GM06990 (cell line): ENCODE measurements at places on chromosomes 7 and 10.

GRCh38 chr7:20083781-20084180 is 133.4 kb downstream of the MACC1 start:
- no peak for DNase-seq

DNA sequence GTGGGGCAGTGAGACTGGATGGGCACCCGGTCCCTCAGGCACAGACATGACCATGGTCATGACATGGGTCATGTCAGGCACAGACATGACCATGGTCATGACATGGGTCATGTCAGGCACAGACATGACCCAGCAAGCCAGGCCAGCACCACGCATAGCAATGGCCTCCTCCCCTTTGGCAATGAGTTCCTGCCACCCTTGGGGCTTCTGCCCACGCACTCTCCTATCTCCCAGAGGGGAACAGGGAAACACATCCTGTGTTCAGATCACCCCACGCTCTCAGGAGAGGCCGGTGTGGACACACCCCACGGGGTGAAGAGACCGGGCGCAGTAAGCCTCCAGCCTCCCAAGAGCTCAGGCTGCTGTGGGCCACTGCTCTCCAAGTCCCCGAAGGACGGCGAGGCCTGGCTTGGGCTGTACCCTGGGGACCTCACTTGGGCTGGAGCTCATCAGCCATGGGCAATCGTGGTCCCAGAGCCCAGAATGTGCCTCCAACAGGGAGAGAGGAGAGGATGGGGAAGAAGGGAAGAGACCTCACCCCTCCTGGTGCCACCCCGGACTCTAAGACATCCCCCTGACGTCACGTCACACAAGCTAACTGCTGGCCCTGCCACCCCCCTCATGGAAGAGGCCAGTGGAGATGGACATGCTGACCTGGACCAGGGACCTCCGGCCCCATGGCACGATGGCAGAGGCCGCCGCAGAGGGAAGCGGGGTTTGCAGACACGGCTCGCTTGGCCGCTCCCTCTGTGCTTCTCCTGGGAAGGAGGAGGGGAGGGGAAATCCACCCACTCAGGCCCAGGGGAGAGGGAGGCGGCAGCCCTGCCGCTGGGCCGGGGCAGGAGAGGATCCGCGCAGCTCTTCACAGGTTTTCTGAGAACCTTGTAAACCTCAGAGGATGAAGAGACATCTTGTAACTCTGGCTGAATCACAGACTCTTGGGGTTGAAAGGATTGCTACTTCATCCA is 269.6 kb downstream of the ELFN1 start:
- DNase-seq, result peak; percentile 37

GRCh38 chr10:71293446-71294084 is 25.5 kb upstream of the SLC29A3 start:
- no peak for DNase-seq

- DNase-seq, result no peak
Observed at GRCh38 chr7:49928787-49929186, 155.3 kb downstream of the VWC2 start.

DNA sequence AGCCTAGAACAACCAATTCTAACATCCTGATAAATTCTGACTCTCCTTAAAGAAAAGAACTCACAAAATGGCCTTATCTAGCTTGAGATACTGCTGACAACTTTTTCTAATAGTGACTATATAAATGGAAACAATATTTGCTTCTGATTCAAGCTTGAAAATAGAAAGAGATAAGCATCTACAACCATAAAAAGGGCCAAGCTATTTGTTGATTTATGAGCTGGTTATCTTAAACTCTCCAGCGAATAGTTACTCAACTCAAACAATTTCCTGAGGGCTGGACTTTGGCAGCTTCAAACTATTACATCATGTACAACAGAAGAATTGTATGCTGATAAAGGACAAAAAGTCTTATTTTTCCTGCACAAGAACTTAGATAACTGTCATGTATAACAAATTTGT is 4.6 kb downstream of the USP54 start:
- no peak for DNase-seq

GRCh38 chr10:23317416-23317815 is 27.2 kb downstream of the C10orf67 start:
- DNase-seq, result no peak

- DNase-seq, result no peak
Observed at GRCh38 chr10:93085272-93085859, 11.7 kb downstream of the CYP26A1 start.

- DNase-seq, result no peak
Observed at GRCh38 chr10:16155834-16156233, 281.0 kb upstream of the PTER start.

DNA sequence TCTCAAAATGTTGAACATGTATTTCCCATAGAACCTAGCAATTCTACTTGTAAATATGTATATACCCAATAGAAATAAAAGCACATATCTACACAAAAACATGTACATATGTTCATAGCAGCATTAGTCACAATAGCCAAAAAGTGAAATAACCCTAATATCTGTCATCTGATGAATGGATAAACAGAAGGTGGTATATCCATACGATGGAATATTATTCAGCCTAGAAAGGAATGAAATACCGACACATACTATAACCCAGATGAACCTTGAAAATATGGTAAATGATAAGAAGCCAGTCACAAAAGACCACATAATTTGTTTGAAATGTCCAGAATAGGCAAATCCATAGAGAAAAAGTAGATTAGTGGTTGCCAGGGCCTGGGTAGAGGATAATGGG is 87.9 kb downstream of the MCU start:
- no peak for DNase-seq

GRCh38 chr10:106224676-106225075 is 939.8 kb downstream of the SORCS1 start:
- no peak for DNase-seq

GRCh38 chr10:96025566-96025965 is 17.8 kb upstream of the CCNJ start:
- peak; percentile 22 for DNase-seq

DNA sequence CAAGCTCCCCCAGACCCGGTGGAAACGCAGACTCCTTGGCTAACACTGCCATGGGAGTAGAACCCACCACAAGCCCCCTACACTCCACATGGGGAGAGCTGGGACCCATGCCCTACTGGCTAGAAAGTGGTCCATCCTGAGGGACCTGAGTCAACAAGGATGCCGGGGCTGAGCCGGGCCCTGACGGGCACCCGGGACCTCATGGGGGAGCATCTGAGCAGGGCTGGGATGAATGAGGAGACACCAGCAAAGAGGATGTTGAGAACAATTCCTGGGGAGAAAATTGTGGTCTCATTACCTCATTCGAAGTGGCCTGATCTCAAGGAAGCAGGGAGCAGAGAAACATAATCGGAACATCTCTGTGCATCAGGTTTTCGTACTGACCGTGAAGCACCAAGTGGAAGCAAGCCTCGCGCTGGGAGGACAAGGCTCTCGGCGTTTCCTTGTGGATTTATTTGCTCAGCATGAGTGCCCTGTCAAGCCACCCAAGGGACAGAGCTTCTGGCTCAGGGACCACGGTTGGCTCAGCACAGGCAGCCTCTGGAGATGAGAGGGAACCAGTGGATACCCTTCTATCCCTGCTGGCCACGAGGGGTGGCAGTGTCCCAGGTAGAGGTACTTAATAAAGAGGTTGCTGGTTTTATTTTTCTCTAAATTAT is 132.2 kb upstream of the FAM20C start:
- DNase-seq, result no peak

GRCh38 chr10:93604146-93604545 is 3.1 kb upstream of the RBP4 start:
- no peak for DNase-seq

GRCh38 chr7:30178748-30179436 is 44.1 kb downstream of the MTURN start:
- peak; percentile 69 for DNase-seq

DNA sequence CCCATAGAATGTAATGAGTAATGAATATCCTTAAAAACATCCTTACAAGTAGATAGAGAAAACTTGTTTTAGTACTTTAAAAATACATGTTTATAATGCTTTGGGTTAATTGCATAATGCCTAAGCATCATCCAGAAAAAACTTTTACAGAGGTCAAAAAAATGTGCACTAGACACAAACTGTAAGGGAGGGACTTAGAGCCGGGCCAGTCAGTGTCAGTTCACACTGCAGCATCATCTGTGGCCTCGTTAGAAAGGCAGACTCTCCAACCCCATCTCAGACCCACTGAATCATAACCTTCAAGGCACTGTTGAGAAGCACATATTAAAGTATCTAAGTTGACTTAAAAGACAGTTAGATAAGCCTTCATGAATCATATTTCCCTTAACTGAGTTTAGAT is 230.1 kb upstream of the PRPS1L1 start:
- no peak for DNase-seq

DNA sequence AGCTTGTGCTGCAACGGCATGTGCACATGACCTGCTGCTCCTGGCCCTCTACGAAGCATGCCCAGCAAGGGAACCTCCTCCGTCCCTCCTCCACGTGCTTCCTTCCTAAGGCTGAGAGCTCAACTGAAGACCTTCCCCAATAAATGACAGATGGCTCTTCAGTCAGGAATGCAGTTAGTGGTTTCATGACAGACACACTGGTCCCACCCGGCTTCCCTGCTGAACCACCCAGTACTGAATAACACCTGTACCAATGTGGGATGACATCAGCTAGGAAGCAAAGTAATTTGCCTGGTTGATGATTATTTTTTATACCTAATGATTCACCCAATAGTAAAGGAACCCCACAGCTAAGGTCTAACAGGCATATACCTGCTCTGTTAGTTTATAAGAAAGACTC is 69.1 kb downstream of the SCRN1 start:
- DNase-seq, result no peak

DNA sequence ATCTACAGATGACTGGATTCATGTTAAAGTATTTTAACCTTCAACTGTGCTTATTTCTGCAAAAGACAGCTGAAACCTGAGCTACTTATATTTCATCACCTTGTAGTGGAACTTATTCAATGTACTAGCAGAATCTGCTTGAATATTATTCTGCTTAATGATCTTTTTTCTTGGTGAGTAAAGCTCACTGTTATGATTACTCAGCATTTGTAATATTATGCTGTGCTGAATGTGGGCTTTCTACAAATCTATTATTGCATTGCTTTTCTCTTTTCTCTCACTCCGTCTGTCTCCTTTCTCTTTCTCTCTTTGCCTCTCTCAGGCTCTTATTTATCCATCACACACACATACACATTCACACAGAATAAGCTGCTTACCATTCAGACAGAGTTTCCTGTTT is 98.7 kb upstream of the TMEM196 start:
- no peak for DNase-seq

GRCh38 chr7:7959979-7960670 is 8.5 kb upstream of the GLCCI1 start:
- no peak for DNase-seq

DNA sequence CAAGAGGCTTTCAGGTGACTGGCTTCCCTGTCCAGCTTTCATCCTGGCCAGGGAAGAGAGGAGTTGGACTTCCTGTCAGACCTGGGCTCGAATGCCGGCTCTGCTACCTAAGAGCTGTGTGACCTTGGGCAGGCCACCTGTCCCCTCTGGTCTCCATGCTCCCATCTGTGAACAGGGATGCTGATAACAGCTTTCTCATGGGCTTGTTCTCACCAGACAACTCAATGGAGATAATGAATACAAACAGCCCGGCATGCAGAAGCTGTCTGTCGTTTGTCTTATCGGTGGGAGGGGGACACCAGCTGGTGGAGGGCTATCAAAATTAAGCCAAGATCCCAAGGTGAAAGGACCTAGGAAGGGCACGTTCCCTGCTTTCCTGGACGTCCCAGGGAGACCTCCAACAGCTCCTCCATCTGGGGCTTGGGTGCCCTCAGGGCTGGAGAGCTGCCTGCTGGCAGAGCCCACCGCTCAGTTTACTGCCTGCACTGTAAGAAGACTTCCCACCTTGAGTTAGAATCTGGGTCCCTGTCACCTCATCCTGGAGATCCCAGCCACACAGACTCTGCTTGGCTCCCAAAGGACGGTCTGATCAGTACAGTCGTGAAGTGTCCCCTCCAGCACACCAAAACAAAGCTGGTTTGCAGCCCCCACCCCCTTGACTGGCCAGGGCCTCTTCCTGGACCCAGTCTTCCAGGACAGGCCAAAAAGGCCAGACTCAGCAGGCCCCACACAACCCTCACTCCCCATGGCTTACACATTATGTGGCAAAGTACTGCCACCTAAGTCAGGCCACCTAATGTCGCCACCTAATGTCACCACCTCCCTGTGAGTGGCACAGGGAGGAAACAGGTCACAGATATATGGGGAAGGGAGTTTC is 40.9 kb downstream of the PPIF start:
- no peak for DNase-seq

DNA sequence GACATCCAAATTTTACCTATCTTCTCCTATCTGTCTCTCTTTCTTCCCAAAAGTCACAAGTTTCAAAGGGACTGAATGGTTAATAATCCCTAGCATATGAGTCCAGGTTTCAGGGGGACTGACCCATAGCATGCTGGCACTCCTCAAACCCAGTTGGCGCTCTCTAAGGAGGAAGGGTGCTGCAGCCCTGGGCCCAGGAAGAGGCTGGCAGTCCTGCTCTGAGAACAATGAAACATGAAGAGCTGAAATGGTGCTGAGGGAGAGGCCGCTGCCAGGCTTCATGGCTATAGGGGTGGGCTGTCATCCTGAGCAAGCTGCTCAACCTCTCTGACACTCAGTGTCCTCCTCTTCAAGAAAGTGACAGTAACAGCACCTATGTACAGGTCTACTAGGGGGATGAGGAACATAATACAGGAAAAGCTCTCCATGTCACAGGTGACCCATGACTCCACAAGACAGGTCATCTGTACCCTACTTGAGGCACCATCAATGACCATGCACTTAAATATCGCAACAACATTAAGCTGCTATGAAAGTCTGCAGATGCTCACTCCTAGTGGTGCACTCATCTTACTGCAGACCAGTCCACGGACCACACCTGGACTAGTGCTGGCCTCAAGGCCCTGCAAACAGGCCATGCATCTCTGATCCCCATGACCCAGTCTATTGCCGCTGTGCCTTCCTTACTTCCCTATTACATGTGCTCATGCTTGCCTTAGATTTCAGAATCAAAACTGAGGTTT is 17.0 kb downstream of the COBL start:
- DNase-seq, result no peak

DNA sequence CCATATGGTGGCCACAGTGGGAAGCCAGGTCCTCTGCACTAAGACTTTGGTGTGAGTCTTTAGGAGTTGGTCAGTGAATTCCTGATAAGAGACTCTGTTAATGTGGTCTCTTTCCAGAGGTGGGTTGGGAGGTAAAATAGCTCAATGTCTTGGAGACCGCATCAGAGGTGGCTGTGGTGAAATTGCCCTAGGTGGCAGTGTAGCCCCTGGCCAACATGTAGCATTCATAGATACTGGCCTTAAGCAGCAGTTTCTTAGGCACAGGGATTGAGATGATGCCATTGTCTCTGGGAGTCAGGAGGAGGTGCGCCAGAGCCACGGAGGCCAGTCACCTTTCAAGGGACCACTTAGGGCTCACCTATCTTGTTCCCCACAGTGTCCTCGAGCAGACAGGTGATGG is 202.8 kb downstream of the CREB5 start:
- DNase-seq, result no peak

GRCh38 chr7:255038-255435 is 34.9 kb upstream of the FOXL3 start:
- DNase-seq, result no peak

DNA sequence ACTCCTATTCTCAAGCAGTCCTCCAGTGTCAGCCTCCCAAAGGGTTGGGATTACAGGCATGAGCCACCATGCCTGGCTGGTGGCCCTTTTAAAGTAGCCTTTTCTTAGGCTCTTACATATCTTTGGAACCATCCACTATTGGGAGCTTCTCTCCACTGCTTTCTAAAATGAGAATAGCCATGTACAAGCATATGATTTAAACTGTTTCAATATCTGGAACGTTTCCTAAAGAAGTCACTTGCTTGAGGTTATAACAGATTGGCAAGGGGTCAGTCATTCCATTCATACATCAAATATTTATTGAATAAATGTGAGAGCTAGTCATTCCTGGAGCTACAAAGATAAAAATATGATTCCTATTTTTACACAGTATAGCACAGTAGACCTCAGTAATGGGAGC is 97.4 kb upstream of the LRGUK start:
- no peak for DNase-seq
